Smooth muscle cell of trachea (primary cell): ENCODE measurements at places on chromosomes 1 and 21. TPM values are rescaled to one million over a fixed set of nuclear protein-coding genes. Genes with fewer than 3 reads are reported as not detected.

The TNFRSF4 gene
- total RNA-seq, result under 0.01 and 0.17 TPM in 2 replicates

The RAB29 gene
- total RNA-seq, result 19.5 and 32.9 TPM in 2 replicates

The FCAMR gene
- total RNA-seq, result not detected in 2 replicates

The FAM151A gene
- total RNA-seq, result not detected in 2 replicates

The GUCA2A gene
- total RNA-seq, result not detected in 2 replicates

The OR2T29 gene
- not detected in 2 replicates for total RNA-seq

The HSD11B1 gene
- 22.5 and 28.8 TPM in 2 replicates for total RNA-seq

The PODN gene
- total RNA-seq, result 34.8 and 87.5 TPM in 2 replicates

The RSPO1 gene
- total RNA-seq, result 0.15 and 0.83 TPM in 2 replicates

The PAPPA2 gene
- 0.44 and 2.2 TPM in 2 replicates for total RNA-seq

The ADAM30 gene
- total RNA-seq, result not detected in 2 replicates

The SMCP gene
- not detected in 2 replicates for total RNA-seq

The SLAMF7 gene
- not detected in 2 replicates for total RNA-seq

The CCDC185 gene
- 0.17 TPM in 1 of 2 replicates, not detected in the other for total RNA-seq

The RHEX gene
- not detected in 2 replicates for total RNA-seq
